ENCODE measurements at places on chromosomes 3 and 15.

DNA sequence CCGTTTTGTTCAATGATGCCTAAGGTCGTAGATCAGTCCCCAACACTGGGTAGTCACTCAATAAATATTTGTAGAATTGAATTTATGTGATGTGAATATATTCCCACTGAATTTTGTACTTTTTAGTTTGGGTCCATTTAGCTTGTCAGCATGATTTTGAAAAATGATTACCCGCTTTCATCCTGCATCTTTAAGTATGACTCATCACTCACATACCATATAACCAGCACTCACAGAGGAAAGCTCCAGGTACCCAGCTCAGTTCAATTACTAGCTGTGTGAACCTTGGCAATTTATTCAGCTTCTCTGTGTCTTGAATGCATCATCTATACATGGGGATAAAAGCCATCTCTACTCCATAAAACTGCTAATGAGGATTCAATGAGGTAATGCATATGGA, 2.2 kb upstream of the MLF1 start:
- peak; percentile 18 for DNase-seq

DNA sequence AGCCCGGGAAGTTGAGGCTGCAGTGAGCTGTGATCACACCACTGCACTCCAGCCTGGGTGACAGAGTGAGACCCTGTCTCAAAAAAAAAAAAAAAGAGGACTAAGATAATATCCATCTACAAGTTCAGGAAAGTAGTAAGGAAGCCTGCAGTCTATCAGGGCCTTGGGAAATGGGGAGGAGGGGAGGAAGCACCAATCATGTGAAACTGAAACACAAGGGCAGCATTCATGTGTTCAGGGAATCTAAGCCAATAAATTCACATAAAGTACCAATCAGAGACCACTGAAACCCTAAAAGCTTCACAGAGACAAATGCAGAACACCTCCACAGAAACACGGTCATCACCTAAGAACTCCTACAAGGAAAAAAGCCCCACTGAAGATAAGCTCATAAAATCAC, 22.9 kb upstream of the HHATL start:
- DNase-seq, result no peak

DNA sequence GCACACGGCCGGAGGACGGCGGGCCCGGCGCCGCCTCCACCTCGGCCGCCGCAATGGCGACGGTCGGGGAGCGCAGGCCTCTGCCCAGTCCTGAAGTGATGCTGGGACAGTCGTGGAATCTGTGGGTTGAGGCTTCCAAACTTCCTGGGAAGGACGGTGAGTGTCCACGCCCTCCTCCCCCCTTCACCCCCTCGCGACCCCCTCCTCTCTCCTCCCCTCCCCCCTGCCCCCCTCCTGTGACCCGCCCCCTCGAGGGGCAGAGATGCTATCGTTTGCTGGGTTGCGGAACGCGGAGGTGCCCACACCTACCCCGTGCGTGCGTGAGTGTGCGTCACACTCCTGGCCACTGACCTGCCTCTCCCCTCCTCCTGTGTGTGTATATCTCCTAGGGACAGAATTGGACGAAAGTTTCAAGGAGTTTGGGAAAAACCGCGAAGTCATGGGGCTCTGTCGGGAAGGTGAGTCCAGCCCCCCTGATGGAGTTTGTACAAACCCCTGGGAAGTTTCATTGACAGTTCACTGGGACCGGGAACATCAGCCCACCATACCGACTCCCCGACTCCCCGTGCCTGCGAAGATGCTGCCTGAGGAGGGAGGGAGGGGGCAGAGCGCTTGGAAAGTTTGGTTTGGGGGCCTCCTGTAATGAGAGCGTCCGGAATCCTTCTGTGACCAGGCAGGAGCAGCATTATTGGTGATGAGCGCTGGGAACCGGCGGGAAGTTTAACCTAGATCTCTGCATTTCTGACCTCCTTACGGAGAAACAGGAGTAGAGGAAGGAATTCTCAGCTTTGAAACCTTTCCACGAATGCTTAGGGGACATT, 795 bp upstream of the SCAANT1 start:
- DNase-seq, result peak; percentile 76

GRCh38 chr3:8457039-8457438, 44.6 kb upstream of the LMCD1 start:
- peak; percentile 69 for DNase-seq

- DNase-seq, result peak; percentile 5
Observed at GRCh38 chr3:19645093-19645492, 288.9 kb downstream of the EFHB start.

DNA sequence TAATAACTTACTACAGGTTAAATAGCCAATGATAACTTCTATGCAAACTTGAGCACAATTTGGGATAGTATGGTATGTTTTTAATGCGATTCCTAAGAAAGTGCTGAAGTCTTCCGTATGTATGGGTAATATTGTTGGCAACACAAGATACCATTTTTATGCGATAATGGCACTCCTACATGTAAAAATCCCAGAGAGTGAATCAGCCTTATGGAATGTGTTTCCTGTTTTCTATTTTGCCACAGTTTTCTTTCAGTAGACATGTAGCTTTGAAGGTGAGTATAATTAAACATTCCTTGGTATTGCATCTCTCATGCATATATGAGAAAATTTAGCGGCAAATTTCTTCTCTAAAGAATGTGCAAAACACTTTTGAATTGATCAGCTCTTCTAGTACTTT, 396.8 kb upstream of the AZI2 start:
- peak; percentile 21 for DNase-seq
